ENCODE measurements at places on chromosomes 13 and 19.

GRCh38 chr13:31236211-31236786 lies 36.5 kb downstream of the B3GLCT start:
- no peak for DNase-seq

- DNase-seq: no peak
These were observed 4.1 kb downstream of the TLE2 start for GRCh38 chr19:3024870-3025548.

DNA sequence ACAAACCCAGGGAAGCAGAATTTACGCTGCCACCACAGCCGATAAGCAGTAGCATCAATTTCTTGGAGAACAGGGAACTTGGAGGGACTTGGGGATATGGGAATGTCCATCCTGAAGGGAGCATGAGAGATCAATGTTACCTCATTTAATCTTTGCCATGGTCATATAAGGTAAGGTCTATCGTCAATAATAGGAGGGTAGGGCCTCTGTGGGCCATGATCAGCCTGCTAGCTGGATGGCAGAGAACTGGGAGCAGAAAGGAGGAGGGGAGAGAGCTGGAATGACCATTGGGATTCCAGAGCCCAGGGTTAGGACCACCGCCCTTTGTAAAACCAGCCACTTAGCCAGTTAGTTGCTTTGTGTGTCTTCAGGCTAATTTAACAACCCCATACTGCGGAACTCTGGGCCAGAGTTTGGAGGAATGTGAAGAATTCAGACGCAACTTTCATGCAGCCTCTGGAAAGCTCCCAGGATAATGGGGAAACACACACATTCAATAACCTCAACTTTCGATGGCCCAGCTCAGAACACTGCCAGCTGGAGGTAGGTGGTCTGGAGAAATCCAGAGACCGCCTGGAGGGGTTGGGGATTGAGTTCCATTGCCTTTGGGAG lies 40.3 kb downstream of the ZNF557 start:
- no peak for DNase-seq

DNA sequence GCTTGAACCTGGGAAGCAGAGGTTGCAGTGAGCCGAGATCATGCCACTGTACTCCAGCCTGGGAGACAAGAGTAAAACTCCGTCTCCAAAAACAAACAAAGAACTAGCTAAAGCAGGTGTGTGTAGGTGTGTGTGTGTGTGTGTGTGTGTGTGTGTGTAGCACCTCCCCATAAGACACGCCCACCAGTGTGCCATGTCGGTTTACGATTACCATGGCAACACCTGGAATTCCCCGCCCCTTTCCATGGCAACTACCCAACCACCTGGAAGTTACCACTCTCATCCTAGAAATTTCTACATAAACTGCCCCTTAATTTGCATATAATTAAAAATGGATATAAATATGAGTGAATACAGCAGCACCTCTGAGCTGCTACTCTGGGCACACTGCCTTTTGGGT lies 80.9 kb upstream of the ADGRE5 start:
- no peak for DNase-seq

Data from left hindlimb (tissue), 1 donor.